ENCODE measurements at places on chromosomes 7 and 10. TPM values are rescaled to one million over a fixed set of nuclear protein-coding genes. Genes with fewer than 3 reads are reported as not detected.

Gene OLAH
- total RNA-seq, result 0.69 TPM

Gene MKLN1
- total RNA-seq, result 58.1 TPM

Gene CHN2
- total RNA-seq, result 8.0 TPM

Gene NODAL
- not detected for total RNA-seq

Gene WEE2
- not detected for total RNA-seq

Gene RPEL1
- total RNA-seq, result not detected

Gene KCNIP2
- 6.8 TPM for total RNA-seq

Gene CDC14C
- 0.11 TPM for total RNA-seq

Measured in mesothelial cell of epicardium (in vitro differentiated cells).